GM19239 (cell line): ENCODE measurements at places on chromosomes 5 and 9.

DNA sequence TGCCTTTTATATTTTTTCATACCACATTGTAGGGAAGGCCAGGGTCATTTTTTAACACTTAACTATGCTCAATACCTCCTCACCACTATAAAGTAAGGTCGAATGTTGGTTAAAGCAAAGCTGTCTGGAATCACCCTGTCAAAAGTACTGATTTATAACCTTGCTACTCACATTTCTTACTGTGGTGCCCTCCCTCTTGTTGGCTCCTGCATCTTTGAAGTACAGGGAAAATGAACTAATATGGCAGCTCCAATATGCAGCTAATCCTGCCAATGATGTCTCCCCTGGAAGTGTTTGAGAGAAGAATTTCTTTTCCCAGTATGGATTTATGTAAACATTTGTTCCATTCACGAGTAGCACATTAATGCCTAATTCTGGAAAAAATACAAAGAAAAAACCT lies 108.4 kb upstream of the RPS23 start:
- DNase-seq, result no peak

GRCh38 chr5:167348980-167349379 lies 942.5 kb upstream of the WWC1 start:
- DNase-seq, result no peak

DNA sequence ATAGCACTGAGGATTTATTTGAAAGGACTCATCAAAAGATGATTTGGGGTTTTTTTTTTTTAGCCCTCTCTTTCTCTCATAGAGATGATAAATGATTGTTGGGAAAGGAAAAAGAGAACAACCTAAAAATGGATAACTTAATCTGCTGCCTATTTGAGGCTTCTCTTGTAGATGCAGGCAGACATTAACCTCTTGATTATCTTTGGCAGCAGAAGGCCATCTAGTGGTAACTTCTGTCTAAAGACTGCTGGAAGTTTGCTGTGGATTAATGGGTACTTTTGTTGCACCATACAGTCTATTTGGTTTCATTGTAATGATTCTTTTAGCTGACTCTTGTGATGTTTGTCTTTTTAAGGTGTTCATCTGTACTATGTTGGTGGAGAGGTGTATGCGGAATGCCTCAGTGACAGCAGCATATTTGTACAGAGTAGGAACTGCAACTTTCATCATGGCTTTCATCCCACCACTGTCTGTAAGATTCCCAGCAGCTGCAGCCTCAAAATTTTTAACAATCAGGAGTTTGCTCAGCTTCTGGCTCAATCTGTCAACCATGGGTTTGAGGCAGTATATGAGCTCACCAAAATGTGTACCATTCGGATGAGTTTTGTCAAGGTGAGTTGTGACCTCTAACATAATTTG lies 18.8 kb downstream of the SMIM32 start:
- DNase-seq, result no peak

GRCh38 chr5:139243425-139243970 lies 45.3 kb upstream of the SIL1 start:
- DNase-seq, result no peak
